ENCODE measurements at places on chromosomes 1 and 21.

GRCh38 chr1:40847023-40847745 is 15.0 kb downstream of the CITED4 start:
- DNase-seq = no peak

DNA sequence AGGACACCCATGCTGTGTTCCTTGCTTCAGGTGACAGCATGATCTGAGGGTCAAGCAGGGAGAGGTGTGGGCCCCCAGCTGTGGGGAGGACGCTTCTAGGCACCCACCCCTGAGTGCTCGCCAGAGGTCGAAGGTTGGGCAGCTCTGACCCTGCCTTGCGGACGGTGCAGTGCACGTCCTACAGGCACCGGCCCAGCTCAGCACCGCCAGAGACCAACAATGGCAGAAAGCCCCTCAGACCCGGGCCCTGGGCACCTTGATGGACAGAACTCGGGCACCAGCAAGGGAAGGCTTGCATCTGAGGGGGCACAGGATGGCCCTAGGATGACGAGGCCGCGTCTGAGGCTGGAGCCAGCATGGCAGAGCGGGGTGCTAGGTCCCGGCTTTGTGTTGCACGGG is 24.7 kb downstream of the NADK start:
- no peak for DNase-seq

GRCh38 chr1:43693371-43693770 is 14.0 kb upstream of the ST3GAL3 start:
- DNase-seq = no peak

DNA sequence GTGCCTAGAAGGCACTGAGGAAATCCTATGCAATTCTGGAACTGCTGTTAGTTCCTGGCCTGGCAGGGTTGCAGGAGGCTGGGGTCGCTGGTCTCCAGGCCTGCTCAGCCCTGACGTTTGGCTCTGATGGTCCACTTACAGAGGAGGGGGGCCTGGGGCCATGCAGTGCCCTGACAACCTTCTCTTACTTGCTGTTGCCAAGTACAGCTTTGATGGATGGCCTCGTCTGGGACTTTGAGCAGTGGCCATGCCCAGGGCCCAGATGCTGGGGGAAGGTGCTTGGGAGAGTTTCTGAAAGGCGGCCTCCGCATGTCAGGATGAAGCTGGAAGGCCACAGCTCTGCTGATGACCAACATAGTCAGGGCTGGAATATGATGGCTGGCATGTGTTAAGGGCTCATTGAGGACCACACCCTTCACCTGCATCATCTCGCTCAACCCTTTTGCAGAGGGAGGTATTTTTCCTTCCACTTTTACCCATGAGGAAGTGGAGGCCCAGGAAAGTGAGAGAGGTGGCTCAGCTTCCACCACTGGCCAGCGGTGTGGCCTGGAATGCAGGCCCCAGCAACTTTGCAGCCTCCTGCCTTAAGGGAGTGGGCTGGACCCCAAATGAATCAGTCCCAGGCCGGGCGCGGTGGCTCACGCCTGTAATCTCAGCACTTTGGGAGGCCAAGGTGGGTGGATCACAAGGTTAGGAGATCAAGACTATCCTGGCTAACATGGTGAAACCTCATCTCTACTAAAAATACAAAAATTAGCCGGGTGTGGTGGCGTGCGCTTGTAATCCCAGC is 34.7 kb upstream of the LRRC3 start:
- DNase-seq = no peak

Measured in central memory CD4-positive, alpha-beta T cell (primary cell).